ENCODE measurements at places on chromosomes 16 and 17. TPM values are rescaled to one million over a fixed set of nuclear protein-coding genes. Genes with fewer than 3 reads are reported as not detected.

Gene WFIKKN1
- 0.80 TPM for total RNA-seq

GRCh38 chr16:76614269-76614668 lies 337.1 kb downstream of the CNTNAP4 start:
- H3K36me3 ChIP-seq: no peaks in the 10 kb centered on the region
- H3K4me1 ChIP-seq: no peaks in the 10 kb centered on the region
- DNase-seq: no peak
- H3K4me3 ChIP-seq: no peak overlapping the region
- H3K27me3 ChIP-seq: no peaks in the 10 kb centered on the region

Gene SLC52A1
- total RNA-seq: 1.7 TPM

- H3K27ac ChIP-seq: no peak overlapping the region
- no peaks in the 10 kb centered on the region for H3K4me1 ChIP-seq
- no peaks in the 10 kb centered on the region for H3K27me3 ChIP-seq
- H3K4me3 ChIP-seq: no peak overlapping the region
These were observed 39.4 kb downstream of the ATP2C2 start for GRCh38 chr16:84407588-84408313.

Gene ZNF48
- total RNA-seq: 6.5 TPM

DNA sequence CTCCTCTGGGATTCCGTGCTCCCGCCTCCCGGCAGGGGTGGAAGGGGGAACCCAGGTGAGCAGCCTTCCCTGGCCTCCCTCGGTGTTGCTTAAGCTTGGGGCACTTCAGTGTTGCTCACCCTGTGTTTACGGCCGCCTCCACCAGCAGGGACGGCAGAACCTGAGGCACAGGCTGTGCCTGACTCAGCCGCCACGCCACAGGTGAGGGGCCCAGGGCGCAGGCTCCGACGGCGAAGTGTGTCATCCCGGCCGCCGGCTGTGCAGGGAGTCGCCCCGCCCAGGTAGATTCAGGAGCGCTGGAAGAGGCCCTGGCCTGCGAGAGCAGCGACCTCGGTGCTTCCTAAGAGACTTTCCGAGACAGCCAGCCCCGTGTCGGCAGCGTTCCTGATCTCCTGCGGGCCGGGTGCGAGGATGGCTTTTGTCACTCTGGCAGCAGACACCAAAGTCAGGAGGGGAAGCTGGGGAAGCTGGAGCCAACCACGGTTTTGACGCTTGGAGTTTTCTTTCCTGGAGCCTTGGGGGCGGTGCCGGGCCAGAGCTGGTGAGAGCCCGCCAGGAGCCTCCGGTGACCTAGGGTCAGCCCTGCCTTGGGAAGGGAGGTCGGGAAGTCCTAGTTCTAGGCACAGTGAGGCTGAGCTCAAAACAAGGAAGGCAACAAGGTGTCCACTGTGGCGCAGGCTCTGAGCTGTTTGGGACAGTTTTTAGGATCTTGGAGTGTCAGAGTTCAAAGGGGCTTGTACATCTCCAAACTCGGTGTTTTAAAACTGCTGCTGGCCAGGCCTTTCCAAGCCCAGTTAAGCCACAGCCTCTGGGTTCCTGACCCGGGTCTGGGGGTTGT lies 2.1 kb downstream of the GSE1 start:
- peaks cover 27% of the 10 kb centered on the region for H3K4me1 ChIP-seq
- peak; percentile 90 for DNase-seq

- no peak overlapping the region for H3K27ac ChIP-seq
- H3K4me3 ChIP-seq: no peak overlapping the region
- H3K36me3 ChIP-seq: no peaks in the 10 kb centered on the region
- H3K27me3 ChIP-seq: no peaks in the 10 kb centered on the region
- no peak for DNase-seq
These were observed 18.1 kb downstream of the SLC7A5 start for GRCh38 chr16:87851141-87851587.

DNA sequence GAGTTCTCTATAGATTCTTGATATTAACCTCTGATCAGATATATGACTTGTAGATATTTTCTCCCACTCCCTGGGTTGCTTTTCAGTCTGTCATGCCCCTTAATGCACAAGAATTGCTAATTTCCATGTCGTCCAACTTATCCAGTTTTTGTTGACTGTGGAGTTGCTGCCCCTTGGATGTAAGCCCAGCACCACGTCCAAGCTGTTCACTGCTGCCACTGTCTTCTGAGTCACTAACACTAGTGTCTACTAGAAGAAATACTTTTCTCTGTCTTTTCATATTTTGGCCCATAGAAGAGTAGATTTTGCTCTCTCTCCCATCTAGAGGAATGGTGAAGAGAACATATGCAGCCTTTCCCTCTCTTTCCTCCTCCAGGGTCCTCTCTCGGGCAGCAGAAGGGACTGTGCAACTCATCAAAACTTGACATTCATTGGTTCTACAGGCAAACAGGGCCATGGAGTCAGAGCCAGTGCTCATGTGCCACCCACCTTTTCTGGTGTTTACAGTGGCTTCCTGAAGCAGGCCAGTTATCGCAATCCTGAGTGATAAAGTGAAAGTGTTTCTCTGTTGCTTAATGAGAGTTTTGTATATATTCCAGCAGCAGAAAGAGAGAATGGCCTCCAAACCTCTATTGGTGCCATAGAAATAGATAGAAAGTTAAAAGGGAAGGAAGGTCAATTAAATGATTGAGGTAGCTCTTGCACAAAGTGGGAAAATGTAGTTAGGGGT lies 22.6 kb upstream of the PMP22 start:
- no peaks in the 10 kb centered on the region for H3K4me1 ChIP-seq
- DNase-seq: no peak
- H3K27me3 ChIP-seq: no peaks in the 10 kb centered on the region
- H3K36me3 ChIP-seq: no peaks in the 10 kb centered on the region

Gene SLC16A6
- 0.15 TPM for total RNA-seq

DNA sequence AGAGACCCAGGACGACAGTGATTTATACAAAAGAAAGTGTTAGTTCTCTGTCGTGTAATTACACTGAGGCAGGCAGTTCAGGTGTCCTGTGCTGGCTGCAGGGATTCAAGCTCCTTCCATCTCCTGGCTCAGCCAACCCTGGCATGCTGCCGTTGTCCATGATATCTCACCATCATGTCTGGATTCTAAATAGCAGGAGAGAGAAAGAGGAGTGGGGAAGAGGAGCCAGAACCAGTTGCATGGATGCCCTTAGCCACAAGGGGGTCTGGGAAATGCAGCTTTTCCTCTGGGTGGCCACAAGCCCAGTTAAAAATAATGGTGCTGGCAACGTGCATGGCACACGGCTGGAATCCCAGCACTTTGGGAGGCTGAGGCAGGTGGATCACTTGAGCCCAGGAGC lies 9.7 kb downstream of the C16orf54 start:
- DNase-seq: no peak
- no peaks in the 10 kb centered on the region for H3K36me3 ChIP-seq
- H3K27me3 ChIP-seq: no peaks in the 10 kb centered on the region

Gene TXNL4B
- total RNA-seq: 10.1 TPM

DNA sequence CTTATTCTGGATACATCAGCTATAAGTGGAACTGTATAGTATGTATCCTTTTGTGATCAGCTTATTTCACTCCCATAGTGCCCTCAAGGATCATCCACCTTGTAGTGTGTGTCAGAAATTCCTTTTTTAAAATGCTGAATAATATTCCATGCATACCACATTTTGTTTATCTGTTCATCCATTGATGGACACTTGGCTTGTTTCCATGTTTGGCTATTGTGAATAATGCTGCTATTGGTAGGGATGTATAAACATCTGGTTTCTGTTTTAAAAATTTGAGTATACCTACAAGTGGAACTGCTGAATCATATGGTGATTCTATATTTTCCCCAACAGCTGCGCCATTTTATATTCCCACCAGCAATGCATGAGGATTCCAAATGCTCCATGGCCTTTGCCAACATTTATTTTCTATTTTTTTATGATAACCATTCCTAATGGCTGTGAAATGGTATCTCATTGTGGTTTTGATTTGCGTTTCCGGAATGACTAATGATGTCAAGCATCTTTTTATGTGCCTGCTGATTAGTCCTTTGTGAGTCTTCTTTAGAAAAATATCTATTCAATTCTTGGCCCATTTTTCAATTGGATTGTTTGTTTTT lies 11.6 kb downstream of the RCVRN start:
- no peak overlapping the region for H3K4me3 ChIP-seq
- no peak overlapping the region for H3K27ac ChIP-seq
- no peaks in the 10 kb centered on the region for H3K4me1 ChIP-seq
- H3K36me3 ChIP-seq: no peaks in the 10 kb centered on the region

DNA sequence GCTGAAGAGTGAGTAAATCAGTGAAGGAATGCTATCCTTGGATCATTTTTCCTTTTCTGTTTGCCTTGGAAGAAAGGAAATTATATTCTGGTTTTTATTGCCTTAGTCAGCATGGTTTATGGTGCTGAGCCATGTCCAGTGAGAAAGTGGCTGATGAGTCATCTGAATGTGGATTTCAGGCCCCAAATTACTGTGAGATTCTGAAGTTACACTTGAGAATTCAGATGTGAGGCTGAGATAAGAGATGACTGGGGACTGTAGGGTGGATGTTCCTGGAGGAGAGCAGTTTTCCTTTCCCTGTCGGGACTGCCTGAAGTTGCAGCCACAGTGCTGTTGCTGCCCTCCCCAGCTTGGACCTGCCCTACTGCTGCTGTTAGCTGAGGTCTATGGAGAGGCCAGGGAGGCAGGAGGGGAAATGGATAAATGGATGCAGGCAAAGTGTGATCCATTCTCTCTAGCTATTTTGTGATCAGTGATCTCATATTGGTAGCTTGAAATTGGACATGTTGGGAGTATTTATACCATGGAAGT lies 4.2 kb upstream of the MAP3K14 start:
- DNase-seq: peak; percentile 67
- no peaks in the 10 kb centered on the region for H3K36me3 ChIP-seq
- H3K4me1 ChIP-seq: peaks cover 21% of the 10 kb centered on the region

DNA sequence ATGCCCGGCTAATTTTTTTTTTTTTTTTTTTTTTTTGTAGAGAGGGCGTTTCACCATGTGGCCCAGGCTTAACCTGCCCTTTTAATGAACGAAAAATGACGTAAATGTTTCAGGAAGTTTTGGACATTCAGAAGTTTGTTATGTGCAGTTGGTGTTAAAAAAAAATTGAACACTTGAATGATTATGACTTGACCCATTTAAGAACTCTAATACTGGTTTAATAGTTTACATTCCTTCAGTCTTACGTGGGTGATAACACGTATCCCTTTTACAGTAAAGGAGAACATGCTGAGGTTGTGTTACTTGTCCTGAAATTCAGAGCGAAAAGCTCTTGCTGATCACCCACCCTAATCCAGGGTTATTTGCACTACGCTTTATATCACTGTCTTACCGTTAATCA lies 1.7 kb downstream of the MLYCD start:
- H3K27ac ChIP-seq: no peak overlapping the region
- H3K27me3 ChIP-seq: no peaks in the 10 kb centered on the region
- H3K4me1 ChIP-seq: peaks cover 5% of the 10 kb centered on the region

Gene KRTAP9-8
- total RNA-seq: not detected

- H3K27me3 ChIP-seq: no peaks in the 10 kb centered on the region
- peak overlapping the region; percentile 40 for H3K27ac ChIP-seq
- no peaks in the 10 kb centered on the region for H3K4me1 ChIP-seq
- no peaks in the 10 kb centered on the region for H3K36me3 ChIP-seq
- DNase-seq: no peak
These were observed 8.7 kb upstream of the MEAK7 start for GRCh38 chr16:84513123-84513522.

DNA sequence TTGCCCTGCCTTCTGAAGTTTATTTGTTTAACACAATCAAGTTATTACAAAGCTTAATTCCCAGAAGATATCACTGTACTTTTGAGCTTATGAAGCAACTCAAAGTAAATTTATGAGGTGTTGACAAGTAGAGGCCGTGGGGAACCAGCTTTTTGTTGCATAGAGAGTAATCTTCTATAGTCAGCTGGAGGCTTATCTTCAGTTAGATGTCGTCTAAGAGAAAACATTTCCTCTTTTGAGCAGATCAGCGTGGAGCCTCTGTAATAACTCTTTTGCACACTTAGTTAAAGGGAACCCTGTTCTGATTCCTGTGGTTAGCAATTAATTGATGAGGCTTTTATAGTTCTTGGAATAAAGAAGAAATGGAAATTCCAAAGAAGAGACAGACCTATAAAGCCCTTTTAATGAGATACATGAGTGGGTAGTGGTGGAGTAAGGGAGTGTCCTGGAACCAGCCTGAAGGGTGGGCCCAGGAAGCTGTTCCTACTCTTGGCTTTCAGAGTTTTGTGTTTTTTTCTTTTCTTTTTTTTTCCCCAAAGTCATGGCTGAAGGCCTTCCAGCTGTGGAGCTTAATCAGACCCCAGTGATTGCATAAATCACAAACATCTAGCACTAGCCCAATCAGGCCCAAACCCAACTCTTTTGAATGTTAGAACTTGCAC lies 28.9 kb upstream of the MAP3K14 start:
- H3K4me1 ChIP-seq: no peaks in the 10 kb centered on the region
- no peak overlapping the region for H3K4me3 ChIP-seq
- H3K36me3 ChIP-seq: no peaks in the 10 kb centered on the region
- no peak for DNase-seq

- no peak overlapping the region for H3K4me3 ChIP-seq
- H3K27me3 ChIP-seq: no peaks in the 10 kb centered on the region
- DNase-seq: no peak
- no peaks in the 10 kb centered on the region for H3K4me1 ChIP-seq
- no peaks in the 10 kb centered on the region for H3K36me3 ChIP-seq
- no peak overlapping the region for H3K27ac ChIP-seq
These were observed 37.2 kb upstream of the CCNF start for GRCh38 chr16:2392025-2392424.

Gene TNP2
- total RNA-seq: not detected

Gene CTNS
- total RNA-seq: 7.9 TPM

Gene KRTAP16-1
- total RNA-seq: not detected

- no peaks in the 10 kb centered on the region for H3K27me3 ChIP-seq
- no peak for DNase-seq
- no peaks in the 10 kb centered on the region for H3K4me1 ChIP-seq
- H3K27ac ChIP-seq: no peak overlapping the region
- H3K36me3 ChIP-seq: no peaks in the 10 kb centered on the region
These were observed 333.5 kb downstream of the NPIPA8 start for GRCh38 chr16:18003033-18003432.

DNA sequence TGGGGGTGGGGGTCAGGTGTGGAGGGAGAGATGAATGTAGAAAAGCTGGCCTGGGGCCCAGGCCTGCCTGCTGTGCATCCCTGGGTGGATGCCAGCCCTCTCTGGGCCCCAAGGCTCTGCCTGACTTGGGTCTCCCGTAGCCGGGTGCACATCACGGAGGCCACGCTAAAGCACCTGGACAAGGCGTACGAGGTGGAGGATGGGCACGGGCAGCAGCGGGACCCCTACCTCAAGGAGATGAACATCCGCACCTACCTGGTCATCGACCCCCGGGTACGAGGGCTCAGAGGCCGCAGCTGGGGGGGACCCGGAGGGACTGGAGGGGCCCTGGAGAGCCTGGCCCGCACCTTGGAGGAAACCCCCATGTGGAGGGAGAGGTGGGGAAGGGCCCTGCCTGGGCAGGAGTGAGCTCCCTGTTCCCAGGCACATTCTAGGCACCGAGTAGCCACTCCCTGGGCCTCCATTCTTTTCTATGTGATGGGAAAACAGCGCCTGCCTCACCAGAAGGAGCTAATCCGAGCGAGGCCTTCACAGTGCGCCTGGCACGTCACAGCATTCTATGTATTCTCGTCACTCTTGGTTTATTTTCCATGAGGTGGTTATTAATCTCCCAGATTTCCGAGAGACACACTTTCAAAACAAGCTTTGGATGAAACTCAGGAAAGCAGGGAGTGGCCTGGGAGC lies 34.7 kb downstream of the ADCY7 start:
- H3K4me3 ChIP-seq: no peak overlapping the region
- DNase-seq: no peak
- H3K27ac ChIP-seq: no peak overlapping the region

Gene TMEM88
- total RNA-seq: 2.5 TPM

Gene HSD3B7
- total RNA-seq: 19.0 TPM

- peak; percentile 16 for DNase-seq
- no peak overlapping the region for H3K4me3 ChIP-seq
- H3K27ac ChIP-seq: no peak overlapping the region
These were observed 2.4 kb upstream of the SLC47A2 start for GRCh38 chr17:19718613-19719354.

Gene ATF7IP2
- total RNA-seq: 5.8 TPM

Measured in colonic mucosa (tissue), 4 donors.